ENCODE measurements at places on chromosomes 13 and 19.

GRCh38 chr13:43697323-43697722 lies 89.4 kb downstream of the ENOX1 start:
- DNase-seq: no peak

DNA sequence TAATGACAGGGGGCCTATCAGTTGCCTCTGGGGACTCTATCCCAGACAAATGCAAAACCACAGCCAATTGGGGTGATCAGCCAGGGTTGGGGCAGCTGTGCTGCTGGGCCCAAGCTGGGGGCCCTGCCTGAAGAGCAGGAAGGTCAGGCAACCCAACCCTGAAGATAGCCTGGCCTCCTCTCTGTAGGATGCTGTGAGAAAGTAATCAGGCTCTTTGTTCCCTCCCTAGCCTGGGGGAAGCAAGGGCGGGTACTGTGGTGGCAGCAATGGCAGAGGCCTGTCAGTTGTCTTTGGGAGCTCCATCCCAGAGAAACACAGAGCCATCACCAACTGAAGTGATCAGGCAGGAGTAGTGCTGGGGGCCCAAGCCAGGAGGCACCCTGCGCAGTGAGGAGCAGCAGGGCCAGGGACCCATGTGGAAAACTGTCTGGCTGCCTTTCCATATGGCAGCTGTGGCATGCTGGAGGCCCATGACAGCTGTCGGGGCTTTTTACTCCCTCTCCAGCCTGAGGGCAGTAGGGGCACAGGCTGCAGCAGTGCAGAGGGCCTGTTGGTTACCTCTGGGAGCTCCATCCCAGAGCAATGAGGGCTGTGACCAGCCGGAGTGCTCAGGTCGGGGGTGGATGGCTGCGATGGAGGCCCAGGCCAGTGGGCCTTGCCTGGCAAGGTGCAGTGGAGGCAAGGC lies 73.6 kb upstream of the ATP12A start:
- no peak for DNase-seq

DNA sequence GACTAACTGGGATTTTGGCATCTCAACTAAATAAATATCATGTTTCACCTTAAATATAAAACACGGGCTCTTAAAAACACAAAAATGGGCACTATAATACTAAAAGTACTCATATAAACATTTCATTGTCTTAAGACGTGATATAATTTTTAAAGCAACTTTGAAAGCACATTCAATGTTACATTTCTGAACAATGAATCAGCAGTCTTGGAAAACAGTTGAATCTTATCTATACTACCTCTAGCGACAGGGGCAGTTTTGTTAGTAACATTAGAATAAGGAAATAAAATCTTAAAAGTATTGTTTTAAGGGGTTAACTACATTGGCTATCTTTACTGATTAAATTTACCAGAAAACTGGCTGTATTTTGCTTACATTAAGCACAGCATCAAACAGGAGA lies 156.9 kb downstream of the UGGT2 start:
- DNase-seq: peak; percentile 35

DNA sequence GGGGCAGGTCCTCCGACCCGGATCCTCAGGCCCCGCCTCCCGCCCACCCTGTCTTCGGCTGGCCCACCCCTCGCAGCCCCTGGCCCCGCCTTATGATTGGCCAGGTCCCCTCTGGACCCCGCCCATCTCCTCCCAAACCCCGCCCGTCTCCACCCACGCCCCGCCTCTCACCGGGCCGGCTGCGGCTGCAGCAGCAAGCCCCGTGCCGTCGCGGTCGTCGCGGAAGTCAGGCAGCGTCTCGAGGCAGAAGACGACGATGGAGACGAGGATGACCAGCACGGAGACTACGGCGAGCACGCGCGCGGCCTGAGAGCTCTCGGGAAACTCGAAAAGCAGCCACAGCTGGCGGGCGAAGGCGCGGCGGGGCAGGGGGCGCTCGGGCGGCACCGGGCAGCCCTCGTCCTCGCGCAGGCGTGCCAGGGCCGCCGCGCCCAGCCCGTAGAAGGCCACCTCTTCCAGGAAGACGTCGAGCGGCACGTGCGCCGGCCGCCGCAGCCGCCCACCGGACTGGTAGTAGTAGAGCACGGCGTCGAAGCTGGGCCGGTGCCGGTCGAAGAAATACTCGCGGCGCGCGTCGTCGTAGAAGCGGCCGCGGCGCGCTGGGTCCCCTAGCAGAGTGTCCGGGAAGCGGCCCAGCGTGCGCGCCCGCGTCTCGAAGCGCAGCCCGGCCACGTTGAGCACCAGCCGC lies 495 bp downstream of the KCNA7 start:
- DNase-seq: no peak

DNA sequence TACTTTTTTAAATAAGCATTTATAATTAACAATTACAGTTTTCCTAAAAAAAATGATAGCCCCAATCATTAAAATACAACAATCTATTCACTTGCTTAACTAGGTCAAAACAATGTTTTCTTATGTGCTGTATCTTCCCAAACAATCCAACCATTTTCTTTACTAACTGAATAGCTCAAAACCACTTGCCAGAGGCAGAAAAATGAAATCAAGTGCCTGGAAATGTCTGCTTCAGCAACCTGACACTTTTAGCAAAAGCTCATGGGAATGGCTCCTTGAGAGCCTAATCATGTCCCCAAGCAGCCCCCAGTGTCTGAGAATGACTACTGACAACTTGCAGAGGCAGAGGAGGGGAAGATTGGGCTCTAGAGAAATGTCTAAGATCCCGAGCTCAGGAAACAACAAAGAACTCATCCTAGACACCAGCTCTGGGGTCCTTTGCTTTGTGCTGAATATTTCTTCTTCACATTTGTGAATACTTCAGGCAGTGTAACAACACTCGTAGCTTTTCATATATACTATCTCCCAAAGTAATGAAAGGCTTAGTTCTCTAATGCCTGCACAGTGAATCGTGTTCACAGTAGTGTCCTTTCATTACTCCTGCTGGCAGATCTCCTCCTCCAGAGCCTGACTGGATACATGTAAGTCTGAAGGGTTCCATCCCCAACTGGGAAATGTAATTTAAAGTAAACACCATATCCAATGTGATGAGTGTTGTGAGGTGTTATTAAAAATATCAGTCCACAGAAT lies 280.0 kb downstream of the LHFPL6 start:
- DNase-seq: no peak

- DNase-seq: peak; percentile 97
Observed at GRCh38 chr19:12945479-12946091, at the start of gene RAD23A. RAD23A (plus strand) TSS chr19:12945862; CDS start chr19:12945949, 87 bp downstream.

GRCh38 chr19:3115411-3115810 lies 20.4 kb upstream of the GNA15 start:
- DNase-seq: no peak

- DNase-seq: no peak
Observed at GRCh38 chr19:4555657-4556561, 3.6 kb downstream of the SEMA6B start.

DNA sequence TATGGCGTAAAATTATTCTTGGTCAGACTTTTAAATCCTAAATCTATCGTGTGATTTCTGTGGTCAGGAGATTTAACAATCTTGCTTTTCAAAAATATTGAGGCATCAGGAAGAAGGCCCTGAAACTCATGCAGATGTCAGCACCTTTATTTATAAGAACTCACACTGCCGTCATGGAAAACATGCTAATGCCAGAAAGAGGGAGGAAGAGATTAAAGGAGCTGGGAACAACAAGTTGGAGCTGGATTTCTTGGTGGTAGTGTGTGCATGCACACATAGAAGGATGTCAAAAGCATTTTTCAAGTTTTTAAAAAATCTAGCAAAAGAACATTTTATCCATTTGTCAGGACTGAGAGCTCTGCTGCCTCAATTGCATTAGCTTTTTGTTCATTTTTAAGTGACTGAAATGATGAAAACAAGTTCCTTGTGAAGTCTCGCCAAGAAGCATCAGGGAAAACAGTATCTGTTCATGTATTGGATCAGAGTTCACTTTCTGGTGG lies 342.5 kb downstream of the SPRY2 start:
- no peak for DNase-seq

DNA sequence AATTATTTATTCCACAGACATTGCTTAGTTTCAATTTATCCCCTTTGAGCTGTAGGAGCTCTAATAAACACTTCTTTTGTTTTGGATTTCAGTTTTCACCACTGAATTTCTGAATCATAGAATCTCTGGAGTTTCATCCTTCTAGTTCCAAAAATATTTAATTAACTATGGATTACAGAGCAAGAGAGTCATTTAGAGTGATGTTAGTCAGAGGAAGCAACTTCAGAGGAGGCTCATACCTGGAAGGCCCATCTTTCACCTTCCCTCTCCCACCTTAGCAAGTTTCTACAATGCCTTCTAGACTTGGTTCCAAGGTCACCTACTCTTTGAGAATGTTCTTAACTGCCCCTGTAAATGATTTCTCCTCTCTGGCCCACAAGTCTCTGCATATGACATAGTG lies 353.2 kb downstream of the SPRY2 start:
- DNase-seq: no peak

DNA sequence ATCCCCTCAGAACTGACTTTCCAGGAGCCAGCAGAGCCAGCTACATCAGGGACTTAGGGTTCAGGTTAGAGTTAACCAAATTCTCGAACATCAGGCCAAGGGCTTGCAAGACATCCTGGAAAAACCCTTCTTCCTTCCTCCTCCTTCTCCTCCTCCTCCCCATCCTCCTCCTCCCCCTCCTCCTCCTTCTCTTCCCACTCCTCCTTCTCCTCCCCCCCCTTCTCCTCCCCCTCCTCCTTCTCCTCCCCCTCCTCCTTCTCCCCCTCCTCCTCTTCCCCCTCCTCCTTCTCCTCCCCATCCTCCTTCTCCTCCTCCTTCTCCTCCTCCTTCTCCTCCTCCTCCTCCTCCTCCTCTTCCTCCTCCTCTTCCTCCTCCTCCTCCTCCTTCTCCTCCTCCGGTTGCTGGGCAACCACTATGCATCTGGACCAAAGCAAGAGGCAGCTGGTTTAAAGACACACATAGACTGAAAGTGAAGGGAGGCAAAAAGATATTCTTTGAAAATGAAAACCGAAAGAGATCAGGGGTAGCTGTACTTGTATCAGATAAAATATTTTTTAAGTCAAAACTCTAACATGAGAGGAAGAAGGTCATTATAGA lies 5.9 kb upstream of the CCL25 start:
- no peak for DNase-seq

DNA sequence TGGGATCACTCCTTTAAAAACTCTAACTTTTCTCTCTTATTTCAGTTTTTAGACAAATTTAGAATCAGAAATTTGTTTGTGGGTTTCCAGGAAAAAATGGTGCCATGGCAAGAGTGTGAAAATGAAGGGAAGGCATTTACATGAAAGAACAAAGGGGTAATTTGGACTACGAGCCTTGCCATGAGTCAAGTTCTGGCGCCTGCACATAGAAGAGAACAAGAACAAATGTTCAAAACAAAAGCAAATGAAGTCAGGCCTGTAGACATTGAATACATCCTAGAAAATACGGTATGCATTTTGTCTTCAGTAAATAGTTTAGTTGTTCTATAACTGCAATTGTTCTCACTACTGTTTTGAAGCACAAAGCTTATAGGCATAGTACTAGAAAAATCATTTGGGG lies 1390.5 kb downstream of the EFNB2 start:
- DNase-seq: no peak

Measured in EH (cell line).